Esophagus mucosa (tissue), 1 donor: ENCODE measurements at places on chromosomes 4 and X. TPM values are rescaled to one million over a fixed set of nuclear protein-coding genes. Genes with fewer than 3 reads are reported as not detected.

Gene PCDH18
- total RNA-seq = 2.8 TPM

Gene SPANXB1
- total RNA-seq = not detected

Gene ADH1C
- total RNA-seq = 0.64 TPM

Gene VCX
- not detected for total RNA-seq

Gene TMPRSS11D
- 196 TPM for total RNA-seq

Gene RAB33A
- 0.20 TPM for total RNA-seq

Gene SEC31A
- total RNA-seq = 122 TPM

Gene FAM3A
- total RNA-seq = 40.6 TPM
